ENCODE measurements at places on chromosomes 1 and 21.

GRCh38 chr1:205350691-205351141 lies 6.0 kb downstream of the KLHDC8A start:
- DNase-seq: no peak

DNA sequence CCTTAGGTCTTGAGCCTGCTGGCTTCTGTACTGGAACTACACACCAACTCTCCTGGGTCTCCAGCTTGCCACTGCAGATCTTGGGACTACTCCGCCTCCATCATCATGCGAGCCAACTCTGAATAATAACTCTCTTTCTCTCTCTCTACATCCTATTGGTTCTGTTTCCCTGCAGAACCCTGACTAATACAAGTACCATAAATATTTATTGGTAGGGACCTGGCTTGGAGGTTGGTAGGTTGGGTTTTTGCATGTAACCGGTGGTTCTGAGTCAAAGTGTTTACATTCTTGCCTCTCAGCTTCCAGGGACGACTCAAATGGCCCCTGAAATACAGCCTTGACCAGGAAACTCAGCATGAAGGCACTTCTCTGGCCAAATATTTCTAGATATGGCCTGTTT lies 110.4 kb downstream of the KCND3 start:
- no peak for DNase-seq

DNA sequence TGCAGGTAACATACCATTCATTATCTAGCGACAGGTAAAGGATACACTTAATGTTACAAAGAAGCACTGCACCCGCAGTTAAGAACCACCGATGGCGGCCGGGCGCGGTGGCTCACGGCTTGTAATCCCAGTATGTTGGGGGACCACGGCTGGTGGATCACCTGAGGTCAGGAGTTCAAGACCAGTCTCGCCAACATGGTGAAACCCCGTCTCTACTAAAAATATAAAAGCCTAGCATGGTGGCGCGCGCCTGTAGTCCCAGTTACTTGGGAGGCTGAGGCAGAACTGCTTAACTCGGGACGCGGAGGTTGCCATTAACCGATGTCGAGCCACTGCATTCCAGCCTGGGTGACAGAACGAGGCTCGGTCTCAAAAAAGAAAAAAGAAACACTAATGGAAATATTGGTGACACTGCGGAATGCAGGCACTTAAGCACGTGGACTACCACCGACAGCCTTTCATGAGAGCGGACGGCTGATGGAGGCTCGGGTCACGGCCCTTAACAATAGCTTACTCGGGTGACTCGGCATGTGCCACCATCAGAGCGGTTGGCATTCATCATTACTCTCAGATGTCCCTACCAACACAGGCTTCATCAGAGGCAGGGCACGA lies 542 bp downstream of the GAS5 start:
- DNase-seq: peak; percentile 13

DNA sequence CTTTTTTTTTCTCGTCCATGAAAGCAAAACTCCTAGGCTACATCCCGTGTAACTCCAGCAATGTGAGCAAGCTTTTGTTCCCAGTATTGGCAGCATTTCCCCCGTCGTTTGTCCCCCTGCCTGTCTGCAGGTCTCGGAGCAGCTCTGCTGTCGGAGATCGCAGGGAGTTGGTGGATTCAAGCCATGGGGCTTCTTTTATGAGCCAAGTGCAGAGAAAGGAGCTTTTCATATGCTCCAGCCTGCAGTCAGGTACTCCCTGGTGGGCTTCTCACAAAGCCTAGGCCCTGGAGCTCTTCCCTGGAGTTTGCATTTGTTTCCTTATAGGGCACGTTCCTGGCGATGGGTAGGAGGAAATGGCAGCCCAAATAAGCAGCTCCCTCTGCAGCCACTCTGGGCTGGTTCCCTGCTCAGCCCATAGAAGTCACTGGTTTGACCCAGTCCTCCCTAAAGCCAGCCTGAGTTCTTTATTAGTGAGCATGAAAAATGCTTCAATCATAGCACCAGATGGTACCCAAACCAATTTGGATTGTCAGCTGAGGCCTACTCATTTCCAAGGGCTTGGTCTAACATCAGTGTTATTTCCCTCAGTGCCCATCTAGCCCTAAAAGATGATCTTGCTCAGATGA lies 78.3 kb downstream of the NUF2 start:
- DNase-seq: no peak

DNA sequence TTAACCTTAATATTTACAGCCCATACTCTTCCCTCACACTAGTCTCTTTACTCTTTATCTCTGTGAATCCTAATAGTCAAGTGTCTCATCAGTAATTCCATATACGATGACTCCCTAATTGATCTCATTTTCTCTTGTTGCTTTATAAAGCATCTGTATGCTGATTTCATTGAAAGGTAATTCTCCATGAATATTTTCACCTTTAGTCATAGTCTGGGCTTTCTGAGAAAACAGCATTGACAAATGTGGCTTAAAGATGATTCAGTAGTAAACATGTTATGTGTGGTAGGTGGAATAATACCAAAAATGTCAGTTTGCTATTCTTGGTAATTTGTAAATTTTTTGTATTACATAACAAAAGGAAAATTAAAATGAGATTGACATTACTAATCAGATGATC lies 1176.5 kb downstream of the NCAM2 start:
- DNase-seq: no peak

- DNase-seq: no peak
These were observed 65.4 kb downstream of the TP53BP2 start for GRCh38 chr1:223780318-223780717.

- no peak for DNase-seq
These were observed 111.1 kb downstream of the COP1 start for GRCh38 chr1:176096015-176096414.

DNA sequence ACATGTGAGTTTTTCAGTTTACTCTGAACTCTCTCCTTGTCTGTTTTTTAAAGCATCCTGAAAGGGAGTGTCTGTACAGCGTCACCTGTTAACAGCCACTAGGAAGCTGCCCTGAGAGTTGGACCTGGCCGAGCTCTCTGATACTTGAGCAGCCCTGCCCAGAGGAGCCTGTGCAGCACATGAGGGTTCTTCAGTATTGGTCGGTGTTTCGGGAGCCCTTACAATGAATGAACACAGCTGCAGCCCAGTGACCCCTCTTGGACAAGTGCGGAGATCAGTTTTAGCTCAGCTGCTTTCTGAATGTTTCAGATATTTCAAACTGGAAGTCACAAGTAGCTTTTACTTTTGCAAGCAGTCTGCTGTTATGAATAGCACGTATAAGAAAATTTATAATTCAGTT lies 39.2 kb downstream of the ADARB1 start:
- DNase-seq: no peak

DNA sequence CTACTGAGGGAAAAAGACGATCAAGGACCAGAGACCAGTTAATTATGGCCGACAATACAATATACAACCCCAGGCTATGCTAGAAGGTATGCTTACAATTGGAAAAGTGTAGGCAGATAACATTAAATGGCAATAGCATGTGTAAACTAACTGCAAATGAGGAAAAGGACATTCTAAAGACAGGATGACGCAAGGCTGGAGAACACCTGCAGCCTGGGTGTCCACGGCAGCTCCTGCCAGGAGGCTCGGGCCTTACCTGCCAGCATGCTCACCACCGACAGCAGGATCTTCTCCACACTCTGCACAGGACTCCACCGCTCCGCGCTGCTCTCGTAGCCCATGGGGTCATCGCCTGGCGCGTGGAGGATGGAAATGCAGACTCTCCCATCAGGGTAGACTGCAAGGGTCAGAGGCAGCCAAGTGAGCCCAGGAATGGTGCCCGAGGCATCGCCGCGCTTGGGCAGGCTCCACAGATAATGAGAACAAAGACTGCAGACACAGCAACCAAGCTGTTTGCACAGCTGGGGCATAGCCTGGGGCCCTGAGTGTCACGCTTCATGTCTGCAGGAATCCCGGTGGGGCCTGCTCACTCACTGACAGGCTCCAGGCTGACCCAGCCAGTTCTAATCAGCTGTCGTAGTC lies 28.2 kb downstream of the UBE2G2 start:
- no peak for DNase-seq

Measured in activated gamma-delta T cell (primary cell).